ENCODE measurements at places on chromosomes 16 and 17.
A peak's percentile ranks its signal among the peaks of the same experiment; 100 is the strongest.

DNA sequence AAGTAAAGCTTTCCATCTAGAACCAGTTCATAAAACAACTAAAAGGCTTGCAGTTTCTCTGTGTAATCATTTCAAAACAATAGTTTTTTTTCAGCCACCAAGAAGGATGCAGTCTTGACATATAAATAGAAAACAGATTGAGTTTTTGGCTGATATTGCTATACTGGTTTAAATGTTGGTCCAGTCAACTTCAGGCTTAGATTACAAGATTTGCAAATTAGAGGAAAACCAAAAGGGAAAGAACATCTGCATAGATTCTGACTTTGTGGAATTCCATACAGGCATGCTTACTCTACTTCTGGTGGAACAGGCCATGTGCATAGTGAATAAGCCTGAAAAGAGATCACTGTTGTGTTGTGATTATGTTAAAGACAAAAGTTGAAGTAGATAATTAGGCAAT, 150.3 kb downstream of the BCAS3 start:
- no peak for DNase-seq

GRCh38 chr16:52837251-52837650, 215.4 kb downstream of the CHD9NB start:
- DNase-seq, result no peak

GRCh38 chr17:38704606-38705522, at the start of gene MLLT6:
Gene MLLT6 (plus strand): TSS chr17:38705273. CDS start chr17:38705633, 360 bp downstream.
- DNase-seq, result peak; percentile 76

- DNase-seq, result no peak
Measured at GRCh38 chr16:4109250-4109736, 6.9 kb downstream of the ADCY9 start.

- DNase-seq, result peak; percentile 5
Measured at GRCh38 chr16:85402910-85403692, 210.0 kb upstream of the GSE1 start.

DNA sequence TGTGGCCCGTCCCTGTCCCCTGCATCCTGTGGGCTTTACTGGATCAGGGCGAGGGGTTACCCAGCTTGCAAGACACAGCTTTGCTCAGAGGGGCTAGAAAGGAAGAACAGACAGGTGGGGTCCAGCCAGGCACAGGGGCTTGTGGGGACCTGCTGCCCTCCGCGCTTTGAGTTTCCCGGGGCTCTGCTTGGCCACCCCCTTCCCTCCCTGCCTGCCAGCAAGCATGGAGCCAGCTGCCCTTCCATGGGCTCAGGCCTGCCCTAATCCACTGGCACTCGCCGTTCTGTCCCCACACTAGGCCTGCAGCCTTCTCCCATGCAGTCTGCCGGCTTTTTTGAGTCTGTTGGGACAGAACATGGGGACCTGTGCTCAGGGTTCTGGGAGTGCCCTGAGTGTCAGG, 3.4 kb downstream of the SNN start:
- no peak for DNase-seq

DNA sequence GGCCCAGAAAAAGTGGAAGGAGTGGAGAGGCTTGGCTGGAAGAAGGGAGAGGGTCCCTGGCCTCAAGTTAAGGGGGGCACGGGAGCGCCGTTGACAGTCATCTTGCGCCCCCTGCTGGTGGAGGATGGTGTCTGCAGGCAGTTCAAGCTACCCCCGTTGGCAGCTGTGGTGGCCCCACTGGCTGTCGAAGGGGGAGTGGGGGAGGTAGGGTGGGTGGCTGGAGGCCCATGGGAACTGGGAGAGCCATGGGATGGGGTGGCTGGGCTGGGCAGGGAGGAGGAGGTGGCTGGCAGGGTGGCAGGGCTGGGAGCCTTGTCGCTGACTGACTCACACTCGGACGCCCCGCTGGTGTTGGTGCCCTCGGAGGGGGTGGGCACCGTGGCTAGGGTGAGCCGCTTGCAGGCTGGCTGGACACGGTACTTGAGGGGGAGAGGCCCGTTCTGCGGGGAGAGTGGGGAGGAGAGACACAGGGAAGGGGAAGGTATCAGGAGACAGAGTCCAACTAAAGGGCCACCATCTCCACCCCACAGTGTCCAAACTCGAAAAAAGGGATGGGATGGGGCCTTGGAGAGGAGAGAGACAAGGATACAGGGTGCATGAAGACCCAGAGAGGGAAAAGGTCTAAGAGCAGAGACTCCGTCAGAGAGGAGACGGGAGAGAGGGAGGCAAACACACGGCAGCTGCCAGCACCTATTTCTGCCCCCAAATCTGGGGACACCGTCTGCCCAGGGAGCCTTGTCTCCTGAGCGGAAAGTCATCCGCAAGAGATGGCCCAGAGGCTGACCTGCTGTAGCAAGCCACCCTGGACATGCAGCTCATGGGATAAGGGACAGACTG, 5.2 kb downstream of the CISD3 start:
- DNase-seq, result peak; percentile 64

- DNase-seq, result no peak
Measured at GRCh38 chr16:5175266-5175665, 77.7 kb upstream of the EEF2KMT start.

- no peak for DNase-seq
Measured at GRCh38 chr16:55233464-55233863, 90.5 kb upstream of the IRX6 start.

- DNase-seq, result no peak
Measured at GRCh38 chr16:79519448-79519847, 81.1 kb downstream of the MAF start.

DNA sequence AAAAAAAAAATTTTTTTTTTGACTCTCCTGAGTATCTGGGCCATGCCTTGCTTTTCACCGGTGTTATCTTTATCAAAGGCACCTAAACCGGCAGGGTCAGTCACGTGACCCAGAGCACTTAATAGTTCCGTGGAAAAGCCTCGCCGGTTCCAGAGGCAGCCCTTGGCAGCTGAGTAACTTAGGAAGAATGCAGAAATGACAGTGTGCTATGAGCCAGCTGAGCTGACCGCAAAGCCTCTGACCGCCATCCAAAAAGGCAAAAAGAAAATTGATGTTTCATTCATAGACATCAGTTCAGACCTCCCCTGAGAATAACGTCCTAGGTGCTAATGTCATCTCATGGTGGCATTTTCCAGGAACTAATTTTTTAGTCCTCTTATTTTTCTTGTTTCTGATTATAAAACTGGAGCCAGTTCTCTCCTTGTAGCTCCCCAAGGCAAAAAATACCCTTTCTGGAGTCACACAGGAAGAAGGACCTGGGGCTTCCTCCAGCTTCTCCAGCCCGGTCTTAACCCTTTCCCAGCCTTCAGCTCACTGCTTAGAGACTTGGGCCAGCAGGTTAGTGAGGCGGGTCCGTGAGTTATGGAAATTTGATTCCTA, 122.6 kb downstream of the SOCS1 start:
- no peak for DNase-seq

- DNase-seq, result no peak
Measured at GRCh38 chr17:56939869-56940484, 20.9 kb downstream of the COIL start.

GRCh38 chr16:77951788-77952187, 70.6 kb upstream of the CLEC3A start:
- DNase-seq, result no peak

- DNase-seq, result no peak
Measured at GRCh38 chr17:8964801-8965393, 610 bp downstream of the PIK3R5 start.

DNA sequence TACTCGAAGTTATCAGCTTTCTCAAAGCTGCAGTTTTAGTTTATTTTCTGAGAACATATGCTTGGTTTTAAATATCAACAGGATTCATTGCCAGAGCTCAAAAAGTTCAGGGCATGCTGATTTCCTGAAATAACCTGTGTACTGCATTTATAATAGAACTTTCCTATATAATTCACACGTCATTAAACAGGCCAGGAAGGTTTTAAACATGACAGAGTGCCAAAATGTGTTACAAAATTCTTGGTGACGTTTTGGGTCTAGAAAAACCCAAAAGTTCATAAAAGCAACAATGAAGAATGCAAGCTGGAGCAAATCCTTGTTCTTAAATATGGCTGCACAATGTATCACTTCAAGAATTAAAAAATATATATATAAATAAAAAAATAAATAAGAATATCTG, 1139.1 kb downstream of the CDH11 start:
- DNase-seq, result no peak

DNA sequence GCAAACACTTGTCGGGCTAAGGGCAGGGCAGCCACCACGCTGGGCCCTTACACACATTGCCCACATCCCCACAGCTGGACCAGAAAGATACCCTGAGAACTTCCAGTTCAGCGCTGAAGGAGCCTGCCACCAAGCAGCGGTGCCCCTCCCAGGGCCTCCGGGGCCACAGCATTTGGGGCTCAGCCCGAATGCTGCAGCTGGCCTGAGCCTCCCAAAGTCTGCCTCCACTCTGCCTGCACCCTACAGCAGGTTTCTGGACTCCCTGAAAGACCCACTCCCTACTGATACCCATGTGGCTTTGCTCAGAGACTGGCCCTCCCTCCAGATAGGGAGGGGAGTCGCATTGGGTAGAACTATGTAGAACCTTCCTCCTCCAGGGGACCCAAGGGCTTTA, 1.5 kb downstream of the MCRIP1 start:
- no peak for DNase-seq

DNA sequence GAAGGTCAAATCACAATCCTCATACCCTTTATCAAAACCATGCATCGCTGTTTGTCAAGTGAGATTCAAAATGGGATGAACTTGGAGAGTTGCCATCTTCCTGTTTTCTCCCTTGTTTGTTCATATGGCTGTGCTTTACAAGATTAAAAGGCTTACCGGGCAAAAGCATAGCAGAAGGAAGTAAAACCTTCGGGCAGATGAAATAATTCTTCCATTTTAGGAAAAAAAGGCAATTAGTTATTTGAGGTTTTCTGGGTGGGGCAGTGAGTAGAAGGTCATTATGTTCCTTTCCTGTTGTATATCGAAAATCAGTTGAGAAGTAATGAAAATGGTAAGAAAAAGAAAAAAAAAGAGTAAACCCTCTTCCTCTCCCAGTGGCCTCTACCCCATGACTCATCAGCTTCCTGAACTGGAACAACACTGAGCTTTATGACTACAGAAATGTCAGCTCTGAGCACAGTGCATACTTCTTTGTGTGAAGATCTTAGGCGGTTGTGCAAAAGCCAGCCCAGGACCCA, 369.2 kb downstream of the CDH13 start:
- no peak for DNase-seq

DNA sequence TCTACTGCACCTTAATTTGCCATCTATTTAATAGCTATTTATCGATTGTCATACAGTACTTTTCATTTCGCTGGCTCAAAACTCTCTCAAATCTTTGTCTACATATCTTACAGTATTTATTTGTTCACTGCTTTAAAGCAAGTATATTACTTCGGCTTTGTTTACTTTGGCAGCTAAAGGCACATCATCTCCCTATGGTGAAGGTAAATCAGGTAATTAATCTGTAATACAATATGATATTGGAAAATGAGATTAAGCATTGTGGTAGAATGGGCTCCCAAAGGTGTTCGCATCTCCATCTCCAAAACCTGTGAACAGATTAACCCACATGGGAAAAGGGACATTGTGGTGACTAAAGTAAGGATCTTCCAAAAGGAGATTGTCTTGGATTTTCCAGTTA, 6.5 kb downstream of the TMEM170A start:
- DNase-seq, result no peak

- no peak for DNase-seq
Measured at GRCh38 chr17:4584101-4584916, at the start of gene SMTNL2. Gene SMTNL2 (plus strand): TSS chr17:4584529. CDS start chr17:4584606, 77 bp downstream.

- DNase-seq, result no peak
Measured at GRCh38 chr16:66952430-66953110, 8.5 kb upstream of the CES3 start.

- no peak for DNase-seq
Measured at GRCh38 chr17:34527136-34527907, 52.1 kb upstream of the TMEM132E start.

GRCh38 chr17:33583518-33584417, 290.7 kb upstream of the ASIC2 start:
- DNase-seq, result no peak

- no peak for DNase-seq
Measured at GRCh38 chr16:55832773-55833691, at the start of gene CES1. Gene CES1 (minus strand): TSS chr16:55833096. CDS start chr16:55833055, 41 bp downstream.

- no peak for DNase-seq
Measured at GRCh38 chr16:75682308-75682707, 5.5 kb upstream of the CPHXL2 start.

Data from T-helper 1 cell (primary cell).